ENCODE measurements at places on chromosomes 7 and 10.

GRCh38 chr10:121080281-121080891 lies 229.2 kb downstream of the WDR11 start:
- DNase-seq = no peak

GRCh38 chr10:111347386-111348013 lies 270.7 kb downstream of the ADRA2A start:
- DNase-seq = no peak

GRCh38 chr10:75111365-75111906 lies at the start of gene SAMD8:
TSS of gene SAMD8 (plus strand) at chr10:75111656. CDS start at chr10:75150529, 38,873 bp downstream.
- DNase-seq = peak; percentile 99

DNA sequence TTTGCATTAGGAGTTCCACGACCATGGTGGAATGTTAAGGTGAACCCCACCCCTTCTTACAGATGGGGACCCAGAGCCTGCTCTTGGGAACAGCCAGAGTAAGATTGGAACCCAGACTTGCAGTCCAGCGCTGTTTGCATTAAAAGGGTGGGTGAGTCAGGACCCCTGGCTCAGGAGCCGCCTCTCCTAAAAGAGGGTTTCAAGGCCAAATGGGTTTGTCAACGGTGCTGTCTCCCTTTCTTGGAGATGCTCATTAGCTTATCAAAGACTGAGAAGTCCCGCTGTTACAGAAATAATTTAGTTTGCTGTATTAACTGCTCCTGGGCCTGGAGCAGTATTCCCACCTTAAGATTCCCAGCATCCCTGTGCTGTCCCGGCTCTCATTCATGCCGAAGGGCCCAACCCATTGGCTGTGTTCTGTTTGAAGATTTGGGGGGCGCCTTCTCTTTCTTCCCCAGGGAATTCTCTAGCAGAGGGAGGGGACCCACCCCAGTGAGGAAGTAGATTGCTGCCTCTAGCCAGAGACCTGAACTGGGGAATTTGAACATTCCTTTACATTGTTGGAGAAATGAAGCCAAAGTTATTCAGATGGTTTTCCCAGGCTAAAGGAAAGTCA lies 1.8 kb downstream of the MARVELD1 start:
- no peak for DNase-seq

DNA sequence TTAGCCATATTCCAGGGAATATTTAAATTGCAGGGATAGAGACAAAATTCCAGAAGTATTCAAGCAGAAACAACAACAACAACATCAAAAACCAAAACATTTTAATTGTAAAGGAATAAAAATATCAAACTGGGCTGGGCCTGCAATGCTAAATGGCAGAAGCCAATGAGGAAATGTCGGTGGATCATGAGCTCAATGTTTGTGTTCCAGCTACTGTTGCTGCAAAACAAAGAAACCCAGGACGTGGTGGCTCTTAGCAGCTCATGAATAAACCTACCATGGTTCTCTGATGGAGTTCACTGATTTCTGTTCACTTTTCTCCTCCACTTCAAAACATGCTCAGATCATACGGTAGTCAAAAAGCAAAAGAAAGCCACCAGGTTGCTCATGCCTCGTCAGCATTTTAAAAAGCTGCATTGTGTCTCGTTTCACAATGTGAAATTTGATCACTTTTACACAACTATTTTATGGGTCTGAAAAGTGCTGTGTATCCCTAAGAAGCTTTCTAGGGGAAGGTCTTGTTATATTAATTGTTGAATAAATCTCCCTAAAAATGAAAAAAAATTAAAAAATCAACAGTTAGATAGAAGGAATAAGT lies 54.0 kb downstream of the ASNS start:
- no peak for DNase-seq

DNA sequence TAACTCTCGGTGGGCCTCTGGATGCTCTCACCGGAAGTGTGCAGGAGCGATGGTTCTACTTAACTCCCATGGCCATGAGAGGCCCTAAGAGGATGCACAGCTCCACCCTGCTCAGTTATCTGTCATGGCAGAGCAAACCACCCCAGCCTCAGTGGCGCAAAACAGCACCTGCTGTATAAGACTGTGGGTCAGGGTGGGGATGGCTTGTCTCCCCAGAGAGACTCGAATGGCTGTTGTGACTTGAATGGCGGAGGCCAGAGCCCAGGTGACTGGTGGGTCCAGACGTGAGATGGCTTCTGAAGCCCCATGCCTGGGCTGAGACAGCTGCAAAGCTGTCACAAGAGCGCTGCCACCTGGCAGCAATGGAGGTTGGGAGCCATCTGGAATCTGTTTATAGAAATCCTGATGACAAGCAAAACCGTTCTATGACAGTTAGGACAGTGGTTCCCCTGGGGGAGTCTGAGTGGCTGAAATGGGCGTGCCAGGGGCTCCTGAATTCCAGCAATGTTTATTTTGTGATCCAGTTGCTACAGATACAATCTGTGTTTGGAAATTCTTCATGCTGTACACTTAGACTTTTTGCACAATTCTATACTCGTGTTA lies 490.5 kb downstream of the TCERG1L start:
- no peak for DNase-seq

DNA sequence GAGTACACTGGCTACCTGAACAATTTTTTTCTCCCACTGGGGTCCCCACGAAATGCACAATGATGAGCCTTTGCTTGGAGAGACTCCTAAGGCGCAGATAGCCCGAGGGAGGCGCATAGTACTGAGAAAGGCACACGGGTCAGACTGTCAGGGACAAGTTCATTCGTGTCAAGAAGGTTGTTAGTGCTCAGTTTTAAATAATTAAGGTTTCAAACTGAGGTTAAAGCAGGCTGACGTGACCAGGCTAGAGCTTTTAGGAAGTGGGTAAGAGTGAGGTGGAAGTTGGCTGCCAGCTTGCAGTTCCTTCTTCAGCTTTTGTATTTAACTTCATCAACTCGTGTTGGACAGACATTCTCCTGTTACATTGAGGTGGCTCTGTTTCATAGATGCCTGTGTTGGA lies 31.6 kb downstream of the RBM33 start:
- DNase-seq = no peak

DNA sequence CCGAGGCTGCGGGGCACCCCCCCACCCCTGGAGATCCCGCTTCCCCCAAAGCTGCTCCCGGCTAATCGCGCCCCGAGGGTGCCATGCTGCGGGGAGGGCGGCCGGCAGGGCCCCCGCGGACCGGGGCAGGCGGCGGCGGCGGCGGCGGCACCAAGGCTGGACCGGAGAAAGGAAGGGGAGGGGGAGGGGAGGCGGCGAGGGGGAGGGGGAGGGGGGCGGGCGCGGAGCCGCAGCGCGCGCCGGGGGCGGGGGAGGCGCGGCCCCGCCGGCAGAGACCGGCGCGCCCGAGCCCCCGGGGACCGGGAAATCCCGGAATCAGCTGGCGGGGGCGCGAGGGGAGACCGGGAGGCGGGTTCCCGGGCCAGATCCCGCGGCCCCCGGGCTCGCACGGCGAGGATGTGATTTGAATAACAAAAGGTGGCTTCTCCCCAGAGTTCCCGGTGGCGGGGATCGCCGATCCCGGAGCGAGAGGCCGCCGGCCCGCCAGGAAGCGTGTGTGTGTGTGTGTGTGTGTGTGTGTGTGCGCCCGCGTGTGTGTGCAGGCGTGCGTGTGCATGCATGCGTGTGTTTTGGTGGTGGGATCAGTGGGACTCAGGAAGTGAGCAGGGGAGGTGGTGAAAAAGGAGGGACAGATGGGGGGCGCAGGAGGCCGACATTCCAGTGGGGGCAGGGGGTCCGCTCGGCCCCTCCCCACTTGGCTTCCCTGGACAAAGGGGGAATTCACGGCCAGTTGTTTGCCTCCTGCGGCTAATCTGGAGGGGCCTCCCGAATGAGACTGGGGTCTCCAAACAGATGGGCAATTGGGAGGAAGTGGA lies 99.5 kb downstream of the HIP1 start:
- peak; percentile 22 for DNase-seq

DNA sequence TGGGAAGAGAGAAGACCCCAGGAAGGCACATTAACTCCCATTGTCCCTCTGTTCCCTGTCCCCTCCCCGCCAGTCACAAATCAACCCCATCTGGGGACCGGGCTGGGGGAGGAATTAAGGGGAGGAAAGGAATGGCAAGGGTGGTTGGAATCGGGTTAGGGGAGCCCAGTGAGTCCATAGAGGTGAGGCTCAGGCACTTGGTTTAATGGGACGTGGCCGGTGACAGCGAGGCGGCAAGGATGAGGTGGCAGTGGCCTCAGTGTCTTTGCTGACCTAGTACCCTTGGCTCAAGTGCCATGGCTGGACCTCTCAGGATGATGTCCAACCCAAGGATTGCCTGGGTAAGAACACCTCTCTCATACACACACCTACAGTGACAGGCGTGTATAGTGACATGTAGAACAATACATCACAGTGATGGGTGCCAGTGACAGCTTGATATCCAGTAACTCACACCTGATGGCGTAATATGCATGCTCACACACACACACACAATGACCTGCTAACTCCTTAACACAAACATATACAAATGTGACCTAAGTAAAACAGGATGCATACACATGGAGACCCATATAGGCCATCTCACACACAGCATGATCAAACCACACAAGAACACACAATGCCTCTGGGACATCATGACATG lies 12.3 kb downstream of the KCNIP2 start:
- no peak for DNase-seq

DNA sequence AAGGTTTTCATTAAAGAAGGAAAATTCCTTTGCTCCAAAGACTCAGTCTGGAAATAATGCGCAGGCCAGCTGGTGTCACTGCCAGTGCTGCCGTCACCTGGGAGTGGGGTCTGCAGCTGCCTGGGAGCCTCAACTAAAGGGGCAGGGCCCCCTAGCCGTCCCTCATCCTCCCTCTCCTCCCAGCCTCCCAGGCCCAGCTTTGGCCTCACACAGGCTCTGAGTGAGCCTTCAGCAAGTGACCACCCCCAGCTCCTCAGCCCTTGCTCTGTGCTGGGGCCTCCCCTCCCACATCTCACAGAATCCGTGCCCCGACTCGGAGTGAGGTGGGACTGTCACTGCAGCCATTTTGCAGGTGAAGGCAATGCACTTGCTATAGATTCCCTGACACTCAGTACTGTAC lies 11.1 kb upstream of the RET start:
- no peak for DNase-seq

All from stimulated activated CD4-positive, alpha-beta T cell treated with anti-CD3 and anti-CD28 coated beads, Interleukin-1b, Interleukin-23, amount 100 ng/mL, for 48 hours (primary cell).